Effector CD8-positive, alpha-beta T cell (primary cell): ENCODE measurements at places on chromosomes 1 and 21.

GRCh38 chr1:42506576-42506975 lies 43.5 kb downstream of the CCDC30 start:
- DNase-seq, result no peak

GRCh38 chr1:208183977-208184911 lies 59.9 kb downstream of the PLXNA2 start:
- DNase-seq, result no peak

DNA sequence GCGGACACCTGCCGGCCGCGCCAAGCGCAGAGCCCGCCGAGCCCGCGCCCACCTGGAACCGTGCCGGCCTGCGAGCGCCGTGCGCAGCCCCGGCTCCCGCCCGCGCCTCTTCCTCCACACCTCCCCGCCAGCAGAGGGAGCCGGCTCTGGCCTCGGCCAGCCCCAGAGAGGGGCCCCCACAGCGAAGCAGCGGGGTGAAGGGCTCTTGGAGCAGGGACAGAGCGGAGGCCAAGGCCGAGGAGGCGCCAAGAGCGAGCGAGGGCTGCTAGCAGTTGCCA lies 50.1 kb upstream of the KRTAP19-8 start:
- no peak for DNase-seq

DNA sequence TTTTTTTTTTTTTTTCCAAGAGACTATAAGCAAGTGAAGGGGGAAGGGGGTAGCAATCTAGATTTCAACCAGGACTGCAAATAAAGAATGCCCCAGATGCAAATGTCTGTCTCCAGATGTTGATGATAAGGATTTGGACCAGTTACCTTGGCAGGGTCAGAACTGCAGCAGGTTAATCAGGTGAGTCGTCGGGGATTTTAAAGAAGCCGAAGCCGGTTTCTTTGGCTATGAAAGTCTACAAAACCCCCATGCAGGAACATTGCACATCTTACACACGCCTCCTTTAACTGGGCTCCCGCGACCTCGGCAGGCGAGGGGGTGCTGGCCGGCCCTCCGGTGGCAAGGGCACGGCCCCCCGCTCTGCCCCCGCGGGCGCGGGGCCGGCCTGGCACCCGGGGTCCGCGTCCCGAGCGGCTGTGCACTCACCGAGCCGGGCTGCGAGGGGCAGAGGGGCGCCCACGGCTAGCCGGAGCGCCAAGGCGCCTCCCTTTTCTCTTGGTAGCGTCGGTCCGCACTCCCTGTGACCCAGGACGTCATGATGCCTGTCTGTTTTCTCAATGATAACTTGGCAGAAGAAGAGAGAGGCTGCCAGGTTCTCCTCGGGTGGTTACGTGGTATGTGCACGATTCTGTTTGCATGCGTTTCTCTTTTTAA lies 366.3 kb upstream of the ESRRG start:
- no peak for DNase-seq

DNA sequence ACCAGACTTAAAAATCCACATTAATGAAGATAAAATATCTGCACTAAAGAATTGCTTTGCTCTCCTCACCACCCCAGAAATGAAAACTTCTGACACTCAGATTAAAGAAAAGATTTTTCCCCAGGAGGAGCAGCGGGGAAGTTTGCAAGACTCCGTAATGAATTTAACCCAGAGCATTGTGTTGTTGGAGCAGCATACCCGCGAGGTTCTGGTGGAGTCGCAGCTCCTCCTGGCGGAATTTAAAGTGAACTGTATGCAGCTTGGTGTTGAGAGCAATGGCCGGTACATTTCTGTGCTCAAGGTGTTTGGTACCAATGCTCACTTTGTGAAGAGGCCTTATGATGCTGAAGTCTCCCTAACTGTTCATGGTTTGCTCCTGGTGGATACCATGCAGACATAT lies 46.4 kb downstream of the VPS13D start:
- no peak for DNase-seq

GRCh38 chr1:89870998-89871397 lies 50.2 kb downstream of the LRRC8D start:
- no peak for DNase-seq

GRCh38 chr1:235304549-235305451 lies 23.2 kb downstream of the ARID4B start:
- DNase-seq, result no peak

- DNase-seq, result no peak
Observed at GRCh38 chr1:219726480-219727272, 113.8 kb upstream of the ZC3H11B start.

DNA sequence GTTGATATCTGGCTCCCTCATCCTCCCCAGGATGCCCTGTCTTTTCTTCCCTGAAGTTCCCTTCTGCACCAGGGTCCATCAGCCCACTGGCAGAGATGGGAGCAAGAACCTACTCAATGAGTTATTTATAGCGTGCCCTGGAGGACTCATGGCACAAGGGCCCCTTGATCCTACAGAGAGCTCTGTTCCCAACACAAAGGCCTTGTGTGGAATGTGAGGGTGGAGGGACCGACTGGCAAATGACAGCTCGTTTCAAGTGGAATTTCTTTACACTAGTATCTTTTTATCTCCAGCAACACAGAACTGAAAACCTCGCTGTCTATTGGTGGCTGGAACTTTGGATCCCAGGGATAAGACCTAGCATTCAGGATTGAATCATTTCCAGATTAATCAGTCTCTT lies 22.4 kb downstream of the CHI3L2 start:
- DNase-seq, result no peak

DNA sequence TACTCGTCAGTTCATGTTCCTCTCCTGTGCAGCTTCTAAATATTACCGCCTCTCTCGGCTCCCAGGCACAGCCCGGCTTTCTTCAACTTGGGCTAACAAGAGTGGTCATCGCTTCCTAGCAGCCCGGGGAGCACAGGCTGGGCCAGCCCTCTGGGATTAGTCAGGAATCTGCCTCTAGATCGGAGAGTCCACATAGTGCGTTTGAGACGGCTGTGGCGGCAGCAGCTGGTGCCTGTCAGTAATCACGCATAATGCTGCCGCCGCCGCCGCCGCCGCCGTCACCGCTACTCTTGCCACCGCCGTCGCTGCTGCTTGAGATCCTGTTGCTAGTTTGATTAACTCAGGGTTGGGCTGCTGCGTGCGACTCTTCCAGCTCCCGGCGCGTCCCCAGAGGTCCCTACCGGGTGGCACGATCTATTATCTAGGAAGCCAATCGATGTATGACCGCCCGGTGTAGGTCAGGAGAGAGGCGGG lies at the start of gene RXRG:
Gene RXRG, minus strand, starts transcription at position 230 of the 474 bp plus-strand sequence. CDS start 233 bp downstream, outside the sequence.
- DNase-seq, result no peak

DNA sequence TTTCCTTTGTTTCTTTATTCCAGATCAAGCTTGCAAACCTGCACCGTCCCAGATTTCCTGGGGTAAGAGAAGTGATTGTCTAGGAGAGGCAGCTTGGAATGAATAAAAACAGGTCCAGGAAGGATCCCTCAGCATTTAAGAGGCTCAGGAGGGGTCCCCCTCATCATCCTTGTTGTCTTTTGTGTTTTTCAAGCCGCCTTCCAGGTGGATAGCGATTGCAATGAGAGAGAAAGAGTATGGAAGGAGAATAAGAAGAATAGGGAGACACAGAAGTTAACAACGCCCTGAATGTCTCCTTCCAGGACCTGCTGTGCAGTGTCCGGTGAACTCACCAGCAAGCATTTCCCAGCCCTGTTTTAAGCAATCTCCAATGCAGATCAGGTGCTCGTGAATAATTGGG lies 8.5 kb downstream of the ERG start:
- no peak for DNase-seq

DNA sequence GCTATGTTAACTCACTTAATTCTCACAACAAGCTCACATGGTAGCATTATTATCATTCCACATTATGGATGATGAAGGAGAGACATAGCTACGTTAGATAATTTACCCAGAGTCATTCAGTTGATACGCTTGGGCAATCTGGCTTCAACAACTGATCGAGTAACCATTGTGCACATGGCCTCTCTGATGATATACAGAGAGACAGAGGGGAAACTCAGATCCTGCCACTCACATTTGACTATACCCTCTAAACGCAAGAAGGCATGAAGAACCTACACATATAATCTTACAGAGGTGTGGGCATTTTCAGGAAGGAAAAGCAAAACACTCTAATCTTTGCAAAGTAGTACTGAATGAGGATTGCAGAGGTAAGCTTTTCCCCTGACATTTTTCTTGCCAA lies 360.1 kb downstream of the BARHL2 start:
- DNase-seq, result no peak
